Muscle of back (tissue), 13 donors: ENCODE measurements at places on chromosomes 6 and 20. TPM values are rescaled to one million over a fixed set of nuclear protein-coding genes. Genes with fewer than 3 reads are reported as not detected.

Gene MRAP2
- polyA plus RNA-seq, result 23.4 TPM

GRCh38 chr20:46139908-46140482 lies 21.9 kb downstream of the CD40 start:
- DNase-seq, result peak; percentile 35

DNA sequence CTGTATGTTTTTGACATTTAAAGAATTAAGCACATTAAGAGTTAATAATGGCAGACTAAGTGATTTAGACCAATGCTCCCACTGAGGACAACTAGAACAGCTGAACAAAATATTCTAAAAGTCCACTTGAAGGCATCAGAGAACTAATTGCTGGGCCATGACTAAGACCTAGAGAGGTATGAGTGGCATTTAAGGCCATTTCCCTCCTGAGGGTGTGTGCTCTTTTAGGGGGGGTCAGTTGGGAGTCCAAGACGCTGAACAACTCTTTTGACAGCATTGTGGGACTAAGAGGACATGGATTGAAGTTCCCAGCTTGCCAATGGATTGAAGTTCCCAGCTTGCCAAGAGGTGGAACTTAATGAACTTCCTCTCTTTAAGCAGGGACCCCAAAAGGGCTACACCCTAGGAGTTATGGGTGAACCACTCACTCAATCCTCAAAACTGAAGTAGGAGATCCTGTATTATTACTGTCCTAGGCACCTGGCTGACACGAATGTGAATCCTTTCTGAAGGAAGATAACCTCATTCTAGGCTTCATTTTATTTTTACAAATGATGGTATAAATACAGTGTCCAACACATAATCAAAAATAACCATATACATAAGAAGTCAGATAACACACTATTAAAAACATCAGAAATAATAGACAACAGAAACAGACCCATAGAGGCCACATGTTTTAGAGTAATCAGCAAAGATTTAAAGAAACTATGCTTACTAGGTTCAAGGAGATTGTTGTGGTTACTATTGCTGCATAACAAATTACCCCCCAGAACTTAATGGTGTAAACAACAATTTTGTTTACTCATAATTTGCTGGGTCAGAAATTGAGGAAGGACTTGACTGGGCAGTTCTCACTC lies 175.1 kb downstream of the VEGFA start:
- DNase-seq, result no peak

Gene RIPPLY2
- polyA plus RNA-seq, result not detected

GRCh38 chr6:168192195-168192900 lies 113.3 kb upstream of the FRMD1 start:
- peak; percentile 44 for DNase-seq

Gene MAPK13
- 14.5 TPM for polyA plus RNA-seq

GRCh38 chr6:25743868-25744267 lies 10.7 kb upstream of the SLC17A4 start:
- DNase-seq, result no peak

Gene LY6G6D
- not detected for polyA plus RNA-seq

DNA sequence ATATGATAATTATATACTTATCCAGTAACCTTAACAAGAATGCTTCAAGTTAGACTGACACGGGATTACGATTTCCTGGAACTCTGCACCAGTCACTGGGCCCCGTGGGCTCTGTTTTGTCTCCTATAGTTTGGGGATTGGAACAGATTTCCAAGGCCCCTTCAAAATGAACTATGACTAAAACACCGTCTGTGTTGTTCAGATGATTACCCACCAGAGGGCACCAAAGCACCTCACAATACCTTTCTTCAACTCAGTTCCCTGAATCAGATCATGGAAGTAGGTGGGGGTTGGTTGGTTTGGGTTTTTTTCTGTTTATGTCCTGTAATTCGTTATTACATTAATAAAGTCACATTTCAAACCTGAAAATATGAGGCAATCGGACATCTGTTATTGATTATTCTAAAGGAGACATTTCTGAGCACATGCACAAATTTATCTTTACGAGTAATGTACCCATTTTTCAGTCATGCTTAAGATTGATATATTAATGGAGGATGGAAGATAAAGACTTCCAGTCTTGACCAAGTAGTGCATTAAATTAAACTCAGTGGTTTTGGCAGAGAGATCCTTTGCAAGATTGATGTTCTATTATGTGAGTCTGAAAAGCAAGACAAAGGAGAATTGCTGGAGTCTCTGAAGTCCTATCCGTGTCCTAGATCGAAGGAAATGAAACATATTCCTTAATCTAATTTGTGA lies 112.0 kb upstream of the COL21A1 start:
- DNase-seq, result no peak

Gene MICB
- polyA plus RNA-seq, result 0.47 TPM

DNA sequence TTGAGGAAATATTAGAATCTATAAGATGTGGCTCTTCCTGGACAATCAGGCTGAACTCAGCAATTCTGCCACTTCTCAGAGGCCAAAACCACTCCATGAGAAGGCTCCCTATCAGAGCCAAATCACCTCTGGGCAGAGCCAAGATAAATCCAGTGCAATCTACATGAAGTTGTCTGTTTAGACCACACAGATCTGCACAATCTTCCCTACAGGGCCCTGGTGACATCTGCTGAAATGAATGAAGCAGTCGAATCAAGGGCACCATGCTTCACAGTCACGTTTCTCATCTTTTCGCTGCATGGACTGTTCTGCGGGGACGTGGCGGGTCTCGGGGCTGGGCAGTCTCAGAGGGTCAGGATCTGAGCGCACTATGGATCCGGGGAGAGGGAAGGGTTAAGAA lies 60.1 kb upstream of the CD93 start:
- no peak for DNase-seq

DNA sequence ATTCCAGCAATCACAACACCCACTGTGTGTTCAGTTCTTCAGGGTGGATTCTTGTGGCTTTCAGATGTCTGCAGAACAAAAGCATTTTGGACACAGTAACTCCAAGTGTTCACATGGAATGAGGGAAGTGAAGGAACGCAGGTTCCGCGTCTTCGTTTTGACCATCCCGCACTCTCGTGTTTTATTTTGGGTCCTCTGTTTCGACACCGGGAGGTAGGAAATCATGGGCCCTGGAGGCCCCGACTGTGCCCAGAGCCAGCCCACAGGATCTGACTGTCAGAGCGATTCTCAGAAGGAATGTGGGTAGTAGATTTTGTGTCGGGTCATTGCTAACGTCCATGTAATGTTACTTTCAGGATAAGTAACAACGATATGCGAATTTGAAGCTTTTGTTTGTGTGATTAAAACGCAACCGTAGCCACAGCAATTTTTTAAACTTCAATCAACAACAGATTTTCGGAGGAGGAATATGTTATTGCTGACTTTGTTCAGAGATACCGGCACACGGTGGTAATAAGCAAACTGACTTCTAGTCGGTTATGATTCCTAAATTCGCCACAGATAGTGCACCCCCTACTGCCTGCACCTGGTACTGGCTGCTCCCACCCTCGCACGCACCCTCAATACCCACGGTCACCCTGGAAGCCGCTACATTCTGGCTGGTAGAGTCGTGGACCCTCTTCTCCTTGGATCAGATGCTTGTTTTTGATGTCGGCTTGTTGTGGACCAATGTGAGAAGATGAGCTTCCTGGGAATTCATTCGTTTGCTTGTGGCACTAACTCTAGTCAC lies 10.5 kb downstream of the NPEPL1 start:
- DNase-seq, result no peak
